ENCODE measurements at places on chromosomes 5 and 9. TPM values are rescaled to one million over a fixed set of nuclear protein-coding genes. Genes with fewer than 3 reads are reported as not detected.

DNA sequence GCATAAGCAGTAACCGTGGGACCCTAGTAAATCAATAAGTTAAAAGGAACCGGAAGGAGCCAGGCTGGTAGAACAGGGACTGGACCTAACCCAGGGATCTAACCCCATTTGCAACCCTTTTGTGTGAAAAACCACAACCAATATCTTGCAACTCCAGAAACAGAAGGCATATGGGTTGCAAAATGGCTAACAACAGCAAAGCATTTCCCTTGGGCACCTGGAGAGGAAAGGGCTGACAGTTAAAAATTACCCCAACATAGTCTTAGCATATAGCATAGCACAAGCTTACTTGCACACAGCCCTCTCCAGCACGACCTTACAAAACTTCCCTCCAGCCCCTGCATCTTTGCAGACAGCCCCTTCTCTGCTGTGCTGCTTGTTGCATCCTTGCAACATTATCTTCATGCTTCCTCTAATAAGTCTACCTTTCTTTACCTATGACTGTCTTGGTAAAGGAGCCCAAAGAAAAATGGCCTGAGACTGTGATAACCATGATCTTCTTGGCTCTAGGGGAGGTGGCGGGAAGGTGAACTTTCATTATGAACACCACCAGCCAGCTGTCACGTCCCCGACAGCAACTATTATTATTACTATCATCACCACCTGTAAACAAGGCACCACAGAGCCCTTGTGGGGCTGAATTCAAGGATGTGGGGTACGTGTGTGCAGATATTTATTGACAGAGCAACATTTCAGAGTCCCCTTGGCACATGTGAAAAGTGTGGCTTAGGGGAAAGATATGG is 49.8 kb downstream of the PRRC1 start:
- no peak for DNase-seq

DNA sequence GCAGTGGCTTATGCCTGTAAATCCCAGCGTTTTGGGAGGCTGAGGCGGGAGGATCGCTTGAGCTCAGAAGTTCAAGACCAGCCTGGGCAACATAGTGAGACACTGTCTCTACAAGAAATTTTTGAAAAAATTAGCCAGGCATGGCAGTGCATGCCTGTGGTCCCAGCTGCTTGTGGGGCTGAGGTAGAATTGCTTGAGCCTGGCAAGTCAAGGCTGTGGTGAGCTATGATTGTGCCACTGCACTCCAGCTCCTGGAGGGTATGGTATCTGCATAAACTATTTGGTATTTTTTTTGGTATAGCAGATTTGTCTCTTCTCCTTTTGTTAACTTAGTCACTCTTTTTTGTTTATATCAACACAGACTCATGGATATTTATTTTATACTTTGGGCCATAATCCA is 61.5 kb upstream of the TEX48 start:
- DNase-seq, result no peak

GRCh38 chr5:168604436-168604835 is 25.3 kb upstream of the PANK3 start:
- DNase-seq, result no peak

- DNase-seq, result no peak
Observed at GRCh38 chr5:108366500-108366899, 15.4 kb downstream of the FBXL17 start.

GRCh38 chr9:93450945-93451815 is at the start of gene FAM120A:
Gene FAM120A, plus strand, starts transcription at chr9:93451685. Its CDS starts 231 bp downstream, at chr9:93451916.
- DNase-seq, result peak; percentile 74

GRCh38 chr9:20524776-20525175 is 97.5 kb downstream of the MLLT3 start:
- DNase-seq, result no peak

- no peak for DNase-seq
Observed at GRCh38 chr9:125549465-125549871, 157.5 kb downstream of the MAPKAP1 start.

DNA sequence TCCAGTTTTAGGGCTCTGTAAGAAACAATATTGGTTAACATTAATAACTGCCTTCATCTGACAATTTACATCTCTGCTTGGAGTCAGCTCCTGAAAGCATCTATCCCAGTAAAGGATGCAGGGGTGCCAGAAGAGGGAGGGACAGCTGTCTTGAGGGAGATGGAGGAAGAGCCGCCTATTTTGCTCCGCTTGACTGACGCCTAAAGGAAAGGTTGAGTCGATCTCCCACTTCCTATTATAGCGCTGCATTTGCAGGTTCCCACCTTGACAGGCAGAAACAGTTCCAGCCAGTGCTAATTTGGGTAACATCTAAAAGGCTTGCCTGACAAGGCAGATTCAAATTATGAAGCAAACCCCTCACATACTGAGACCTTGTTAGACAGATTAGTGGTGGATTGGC is 374.6 kb downstream of the SPATA31D1 start:
- DNase-seq, result no peak

DNA sequence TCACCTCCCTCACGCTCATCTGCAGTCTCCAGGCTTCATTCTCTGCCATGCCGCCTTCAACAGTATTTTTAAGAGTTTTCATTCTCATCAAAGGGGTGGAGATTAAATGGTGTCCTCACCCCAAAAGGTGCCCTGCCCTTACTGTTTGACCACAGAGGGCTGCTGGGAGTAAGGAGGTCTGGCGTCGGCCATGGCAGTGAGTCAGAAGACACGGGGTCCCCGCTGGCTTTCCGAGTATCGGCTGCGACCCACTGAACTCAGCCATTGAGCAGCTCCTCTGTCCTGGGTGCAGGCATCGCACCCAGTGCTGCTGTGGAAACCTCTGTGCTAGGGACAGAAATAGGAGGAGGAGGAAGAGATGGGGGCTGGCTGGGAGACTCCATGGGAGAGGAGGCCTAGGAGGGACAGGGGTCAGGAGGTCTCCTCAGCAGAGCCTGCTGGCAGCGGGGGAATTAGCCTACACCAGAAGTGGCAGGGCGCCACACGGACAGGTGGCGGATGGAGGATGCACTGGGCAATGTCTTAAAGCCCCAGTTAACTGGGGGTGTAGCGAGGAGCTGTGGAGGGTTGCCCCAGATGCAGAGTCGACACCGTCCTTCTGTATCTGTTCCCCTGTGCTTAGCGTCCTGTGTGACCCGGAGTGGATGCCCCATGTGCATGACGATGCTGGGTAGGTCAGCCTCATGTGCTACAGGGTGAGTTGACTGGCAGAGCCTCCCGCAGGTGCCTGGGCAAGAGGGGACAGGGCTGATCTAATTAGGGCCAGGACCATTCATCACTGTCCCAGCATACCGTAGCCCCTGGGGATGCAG is 15.4 kb upstream of the PLEKHG4B start:
- no peak for DNase-seq

- DNase-seq, result no peak
Observed at GRCh38 chr5:52580921-52581320, 206.8 kb upstream of the ITGA1 start.

GRCh38 chr9:133430244-133430643 is 8.1 kb downstream of the ADAMTS13 start:
- DNase-seq, result no peak

DNA sequence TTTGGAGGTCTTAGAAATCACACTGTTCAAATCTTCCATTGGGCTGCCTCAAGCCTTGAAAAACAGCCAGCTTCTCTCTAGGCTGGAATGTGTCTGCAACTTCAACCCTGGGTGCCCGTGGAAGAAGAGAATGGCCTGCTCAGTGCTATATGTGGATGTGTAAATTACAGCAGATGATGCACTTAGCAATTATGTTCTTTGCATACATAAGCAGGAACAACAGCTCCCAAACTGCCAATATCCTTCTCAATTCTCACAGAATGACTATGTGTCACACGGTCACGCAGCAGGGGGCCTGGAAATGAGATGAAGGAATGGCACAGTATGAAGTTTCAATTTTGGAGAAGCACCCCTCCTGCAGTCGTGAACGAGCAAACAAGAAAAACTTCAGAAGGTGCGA is 175.2 kb upstream of the SMARCA2 start:
- no peak for DNase-seq

DNA sequence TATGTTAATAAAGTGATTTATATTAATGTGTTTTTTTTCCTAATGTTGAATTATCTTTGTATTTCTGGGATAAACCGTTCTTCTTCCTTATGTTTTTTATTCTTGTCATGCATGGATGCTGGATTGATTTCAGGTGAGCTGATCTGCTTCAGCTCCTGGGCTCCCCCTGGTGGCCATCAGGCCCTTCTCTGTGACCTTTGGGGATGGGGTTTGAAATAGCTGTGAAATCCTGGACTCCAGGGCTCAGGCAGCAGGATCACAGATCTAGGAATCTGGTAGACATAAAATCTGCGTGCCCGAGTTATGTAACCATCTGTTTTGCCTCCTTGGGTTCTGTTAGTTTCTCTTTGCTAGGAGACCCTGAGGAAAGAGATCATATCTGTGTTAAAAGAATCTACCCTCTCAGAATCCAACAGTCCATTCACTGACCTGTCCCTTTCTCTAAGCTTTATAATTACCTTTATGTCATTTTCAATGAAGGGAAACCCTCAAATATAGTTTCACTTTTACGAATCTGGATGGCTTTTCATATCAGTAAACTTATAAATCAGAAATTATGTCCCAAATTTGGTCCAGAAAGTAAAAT is 12.2 kb upstream of the OR13J1 start:
- peak; percentile 39 for DNase-seq

DNA sequence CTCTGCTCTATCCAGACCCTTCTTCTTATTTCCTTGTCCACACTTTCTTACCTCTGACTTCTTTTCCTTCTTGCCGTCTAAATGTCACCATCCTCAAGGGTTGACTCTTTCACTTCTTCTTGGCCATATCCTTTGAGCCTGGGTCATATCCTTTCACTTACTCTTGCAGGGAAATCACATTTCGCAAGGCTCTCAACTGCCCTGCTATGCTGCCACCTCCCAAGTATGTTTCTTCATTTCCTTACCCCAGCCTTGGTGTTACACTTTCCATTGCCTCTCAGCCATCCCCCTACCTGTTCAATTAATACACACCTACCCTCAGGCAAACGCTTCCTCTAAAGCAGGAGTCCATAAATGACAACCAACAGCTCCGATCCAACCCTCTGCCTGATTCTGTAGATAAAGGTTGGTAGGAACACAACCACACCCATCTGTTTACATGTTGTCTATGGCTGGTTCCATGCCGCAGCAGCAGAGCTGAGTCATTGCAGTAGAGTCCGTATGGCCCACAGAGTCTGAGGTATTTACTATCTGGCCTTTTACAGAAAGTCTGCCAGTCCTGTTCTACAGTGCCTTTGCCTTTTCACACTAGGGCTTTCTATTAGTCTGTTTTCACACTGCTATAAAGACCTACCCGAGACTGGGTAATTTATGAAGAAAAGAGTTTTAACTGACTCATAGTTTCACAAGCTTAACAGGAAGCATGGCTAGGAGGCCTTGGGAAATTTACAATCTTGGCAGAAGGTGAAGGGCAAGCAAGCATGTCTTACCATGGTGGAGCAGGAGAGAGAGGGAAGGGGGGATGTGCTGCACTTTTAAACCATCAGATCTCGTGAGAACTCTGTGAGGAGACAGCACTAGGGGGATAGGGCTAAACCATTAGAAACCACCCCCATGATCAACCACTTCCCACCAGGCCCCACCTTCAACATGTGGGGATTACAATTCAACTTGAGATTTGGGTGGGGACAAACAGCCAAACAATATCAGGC is 97.9 kb downstream of the SV2C start:
- DNase-seq, result peak; percentile 26

DNA sequence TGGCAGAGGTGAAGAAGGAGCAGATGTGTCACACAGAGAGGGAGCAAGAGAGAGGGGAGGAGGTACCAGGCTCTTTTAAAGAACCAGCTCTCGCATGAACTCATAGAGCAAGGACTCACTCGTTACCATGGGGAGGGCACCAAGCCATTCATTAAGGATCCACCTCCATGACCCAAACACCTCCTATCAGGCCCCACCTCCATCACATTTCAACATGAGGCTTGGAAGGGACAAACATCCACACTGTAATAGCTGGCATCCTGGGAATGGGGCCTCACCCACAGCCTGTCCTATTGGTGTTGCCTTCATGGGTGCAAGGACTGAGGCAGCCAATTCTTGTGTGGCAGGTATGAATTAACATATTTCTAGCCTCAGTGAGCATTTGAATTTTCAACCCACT is 11.6 kb upstream of the TNFAIP8 start:
- DNase-seq, result no peak

- peak; percentile 83 for DNase-seq
Observed at GRCh38 chr9:95008151-95008771, 281.8 kb downstream of the AOPEP start.

The BDP1 gene
- 5.6 TPM for total RNA-seq

The MARVELD2 gene
- total RNA-seq, result 5.4 TPM

The ERCC6L2 gene
- 24.3 TPM for total RNA-seq

The GPR150 gene
- total RNA-seq, result not detected

The PLAC8L1 gene
- total RNA-seq, result not detected

The SGCD gene
- total RNA-seq, result not detected

Measured in Caki2 (cell line).